Epithelial cell of proximal tubule (primary cell): ENCODE measurements at places on chromosomes 5 and 9.

DNA sequence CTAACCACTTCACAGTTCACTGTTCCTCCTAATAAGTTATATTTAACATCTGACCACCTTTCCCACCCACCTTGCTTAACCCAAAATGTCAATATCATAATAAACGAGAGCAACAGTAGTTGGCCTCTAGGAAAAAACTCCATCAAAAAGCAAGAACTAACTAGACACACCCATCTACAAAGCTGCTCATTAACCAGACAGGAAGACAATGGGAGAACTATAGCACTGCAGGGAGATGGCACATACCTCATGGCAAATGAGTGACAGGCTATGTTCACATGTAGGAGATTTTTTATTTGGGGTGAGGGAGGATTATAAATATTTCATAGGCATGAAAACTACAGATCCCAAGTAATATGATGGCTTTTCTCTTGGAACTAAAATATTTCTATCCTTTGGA is 23.6 kb upstream of the CDK5RAP2 start:
- DNase-seq: no peak

- DNase-seq: no peak
These were observed 15.3 kb upstream of the TRPM3 start for GRCh38 chr9:71136696-71137095.

- DNase-seq: no peak
These were observed 15.9 kb downstream of the NFIL3 start for GRCh38 chr9:91407580-91408318.

DNA sequence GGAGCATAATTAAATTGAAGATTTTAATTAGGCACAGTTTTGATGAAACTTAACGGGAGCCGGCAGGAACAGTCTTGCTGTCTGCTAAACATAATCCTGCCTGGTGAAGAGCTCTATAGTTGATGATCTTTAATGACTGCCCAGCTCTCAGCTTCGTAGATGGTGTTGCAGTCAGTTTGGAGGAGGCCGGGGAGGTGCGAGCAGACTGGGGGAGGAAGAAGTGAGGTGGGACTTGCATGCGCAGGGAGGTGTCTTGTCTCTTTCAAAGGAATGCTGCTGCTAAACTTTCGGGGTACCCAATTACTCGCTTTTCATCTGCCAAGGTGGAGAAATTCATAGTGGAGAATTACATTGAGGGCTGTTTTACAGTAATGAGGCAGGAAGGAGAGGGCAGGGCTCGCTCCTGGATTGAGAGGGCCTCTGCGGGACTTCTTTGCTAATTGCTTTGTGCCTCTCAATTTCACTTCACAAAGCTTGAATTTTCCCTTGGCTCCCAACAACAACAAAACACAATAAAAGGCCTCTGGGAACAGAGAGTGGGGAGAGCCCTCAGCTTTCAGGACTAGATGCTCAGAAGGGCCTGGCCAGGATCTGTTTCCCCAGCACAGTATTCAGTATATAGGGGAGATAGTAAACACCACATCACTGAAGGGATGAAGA is 257.9 kb upstream of the ADRA1B start:
- no peak for DNase-seq

GRCh38 chr9:115759426-115759825 is 394.2 kb upstream of the PAPPA start:
- DNase-seq: no peak

- DNase-seq: no peak
These were observed 34.3 kb upstream of the EIF4EBP3 start for GRCh38 chr5:140513124-140513523.

GRCh38 chr9:76921165-76921564 is 15.3 kb upstream of the PRUNE2 start:
- DNase-seq: no peak
